Hematopoietic multipotent progenitor cell treated with erythropoietin and hydrocortisone succinate and interleukin-3 and kit ligand, for 6 days (in vitro differentiated cells): ENCODE measurements at places on chromosomes 16 and 17.

DNA sequence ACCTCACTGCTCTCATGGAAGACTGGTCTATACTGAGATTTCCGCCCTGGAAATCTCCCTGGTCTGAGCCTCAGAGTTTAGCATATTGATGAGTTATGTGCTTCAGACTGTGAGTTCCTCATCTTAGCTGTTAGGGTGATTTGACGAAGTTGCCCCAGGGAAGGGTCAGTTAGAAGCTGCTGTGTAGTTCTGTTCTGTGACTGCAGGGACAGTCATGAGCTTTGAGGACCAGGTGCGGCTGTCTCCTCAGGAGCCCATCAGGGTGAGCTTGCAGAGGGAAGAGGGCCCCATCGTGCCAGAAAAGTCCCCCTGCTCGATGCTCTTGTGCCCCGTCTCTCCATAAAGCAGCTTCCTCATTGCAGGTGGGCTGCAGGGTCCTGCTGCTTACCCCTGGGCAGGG lies 28.3 kb upstream of the IL17C start:
- DNase-seq: no peak

DNA sequence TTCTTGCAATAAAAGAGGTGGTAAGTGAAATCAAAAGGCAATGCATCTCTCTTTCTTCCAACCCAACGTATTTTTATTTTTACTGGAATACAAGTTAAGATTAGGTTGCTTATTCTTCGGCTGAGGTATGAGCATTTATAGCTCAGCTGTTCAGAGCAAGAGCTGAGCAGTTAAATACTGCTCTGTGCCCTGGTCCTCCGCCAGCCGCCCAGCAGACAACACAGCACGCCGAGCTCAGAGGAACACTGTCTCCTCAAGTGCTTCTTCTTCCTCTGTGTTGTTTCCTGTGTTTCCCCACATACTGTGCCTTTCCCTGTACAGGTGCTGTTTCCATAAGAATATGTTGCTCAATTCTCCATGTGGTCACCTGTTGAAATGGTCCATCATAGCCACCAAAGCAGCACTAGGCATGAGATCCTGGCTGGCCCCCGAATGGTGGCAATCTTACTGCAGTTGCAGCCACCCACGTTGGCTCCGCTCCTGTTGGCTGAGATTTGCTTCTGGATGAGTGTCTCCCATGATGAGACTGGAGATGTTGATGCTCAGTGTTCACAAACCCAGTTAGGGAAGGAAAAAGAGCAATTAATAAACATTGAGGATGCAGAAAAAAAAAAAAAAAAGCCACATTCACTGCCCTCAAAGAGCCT lies 515.3 kb downstream of the GRIN2A start:
- no peak for DNase-seq

GRCh38 chr16:86584726-86585721 lies 6.7 kb downstream of the FOXL1 start:
- no peak for DNase-seq

- no peak for DNase-seq
These were observed 3.5 kb downstream of the SLC16A3 start for GRCh38 chr17:82232322-82232820.

- DNase-seq: peak; percentile 78
These were observed 20.0 kb downstream of the ST6GALNAC1 start for GRCh38 chr17:76623271-76624146.

GRCh38 chr16:2155977-2156848 lies 631 bp downstream of the TRAF7 start:
- peak; percentile 59 for DNase-seq

DNA sequence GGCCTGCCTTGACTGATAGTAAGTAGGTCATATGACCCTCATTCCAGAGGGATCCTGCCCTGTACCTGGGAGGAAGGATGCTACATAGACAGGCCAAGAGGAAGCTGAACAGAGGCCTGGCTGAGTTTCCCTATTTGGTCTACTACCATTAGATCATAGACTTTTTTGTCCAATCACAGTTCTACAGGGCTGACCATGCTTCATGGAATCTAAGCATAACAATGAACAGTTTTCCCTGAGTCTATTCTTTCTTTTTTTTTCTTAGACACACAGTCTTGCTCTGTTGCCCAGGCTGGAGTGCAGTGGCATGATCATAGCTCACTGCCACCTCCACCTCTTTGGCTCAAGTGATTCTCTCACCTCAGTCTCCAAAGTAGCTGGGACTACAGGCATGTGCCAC lies 3.9 kb downstream of the GPR179 start:
- DNase-seq: no peak

DNA sequence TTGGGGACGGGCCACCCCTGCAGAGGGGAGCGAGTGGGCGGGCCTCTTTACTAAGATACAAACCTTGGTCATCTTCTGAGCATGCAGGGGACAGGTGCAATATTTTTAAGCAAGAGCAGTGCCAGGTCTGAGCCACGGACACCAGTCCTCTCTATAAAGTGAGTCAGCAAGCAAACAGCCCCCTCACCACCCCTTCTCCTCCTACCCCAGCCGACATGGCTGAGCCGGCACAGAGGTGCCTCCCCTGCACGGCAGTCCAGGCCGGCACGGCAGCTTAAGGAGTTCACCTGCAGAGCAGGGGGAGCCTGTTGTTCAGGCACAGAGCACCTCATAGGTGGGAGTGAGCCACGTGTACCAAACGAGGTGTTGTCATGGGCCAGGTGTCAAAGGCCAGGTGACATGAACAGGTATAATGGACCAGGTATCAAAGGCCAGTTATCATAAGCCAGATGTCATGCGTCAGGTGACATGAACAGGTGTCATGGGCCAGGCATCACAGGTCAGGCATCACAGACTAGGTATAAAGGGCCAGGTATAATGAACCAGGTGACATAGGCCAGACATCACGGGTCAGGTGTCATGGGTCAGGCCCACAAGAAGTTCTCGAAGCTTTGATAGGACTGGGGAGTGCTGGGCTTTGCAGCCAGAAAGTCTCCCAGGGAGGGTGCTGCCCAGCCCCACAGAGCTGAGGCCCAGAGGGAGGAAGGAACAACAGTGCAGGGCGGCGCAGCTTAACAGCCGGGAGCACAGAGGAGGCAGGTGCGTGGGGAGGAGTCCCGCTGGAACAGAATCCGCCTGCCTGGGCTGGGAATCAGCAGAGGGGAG lies 42.6 kb upstream of the ZNF469 start:
- no peak for DNase-seq

GRCh38 chr17:8822401-8823035 lies 23.4 kb upstream of the MFSD6L start:
- no peak for DNase-seq

GRCh38 chr16:28548306-28548802 lies 5.4 kb upstream of the SGF29 start:
- DNase-seq: no peak

GRCh38 chr17:40112718-40113109 lies 9.1 kb upstream of the MSL1 start:
- DNase-seq: no peak

GRCh38 chr17:78979780-78980623 lies at the start of gene LGALS3BP:
LGALS3BP (minus strand) TSS chr17:78979923; CDS start chr17:78977191, 2,732 bp downstream.
- DNase-seq: peak; percentile 68

GRCh38 chr17:6857336-6857735 lies 25.8 kb upstream of the TEKT1 start:
- no peak for DNase-seq

- DNase-seq: peak; percentile 91
These were observed 23.1 kb downstream of the NTAN1 start for GRCh38 chr16:15032547-15033308.

- peak; percentile 76 for DNase-seq
These were observed 1.8 kb downstream of the LCAT start for GRCh38 chr16:67942200-67942509.
